Amygdala (tissue), 56 donors: ENCODE measurements at places on chromosomes 5 and 9.

GRCh38 chr5:156137071-156137869 is 189.7 kb upstream of the SGCD start:
- no peak for DNase-seq

GRCh38 chr5:126360467-126360866 is 62.7 kb upstream of the GRAMD2B start:
- DNase-seq, result no peak

- DNase-seq, result no peak
These were observed 61.7 kb downstream of the GLRA1 start for GRCh38 chr5:151862811-151863472.

GRCh38 chr9:87554976-87555375 is 57.3 kb downstream of the DAPK1 start:
- DNase-seq, result no peak

- DNase-seq, result no peak
These were observed 253.0 kb downstream of the EPB41L4A start for GRCh38 chr5:112165897-112166737.

GRCh38 chr9:88925481-88925880 is 65.8 kb upstream of the S1PR3 start:
- DNase-seq, result no peak

DNA sequence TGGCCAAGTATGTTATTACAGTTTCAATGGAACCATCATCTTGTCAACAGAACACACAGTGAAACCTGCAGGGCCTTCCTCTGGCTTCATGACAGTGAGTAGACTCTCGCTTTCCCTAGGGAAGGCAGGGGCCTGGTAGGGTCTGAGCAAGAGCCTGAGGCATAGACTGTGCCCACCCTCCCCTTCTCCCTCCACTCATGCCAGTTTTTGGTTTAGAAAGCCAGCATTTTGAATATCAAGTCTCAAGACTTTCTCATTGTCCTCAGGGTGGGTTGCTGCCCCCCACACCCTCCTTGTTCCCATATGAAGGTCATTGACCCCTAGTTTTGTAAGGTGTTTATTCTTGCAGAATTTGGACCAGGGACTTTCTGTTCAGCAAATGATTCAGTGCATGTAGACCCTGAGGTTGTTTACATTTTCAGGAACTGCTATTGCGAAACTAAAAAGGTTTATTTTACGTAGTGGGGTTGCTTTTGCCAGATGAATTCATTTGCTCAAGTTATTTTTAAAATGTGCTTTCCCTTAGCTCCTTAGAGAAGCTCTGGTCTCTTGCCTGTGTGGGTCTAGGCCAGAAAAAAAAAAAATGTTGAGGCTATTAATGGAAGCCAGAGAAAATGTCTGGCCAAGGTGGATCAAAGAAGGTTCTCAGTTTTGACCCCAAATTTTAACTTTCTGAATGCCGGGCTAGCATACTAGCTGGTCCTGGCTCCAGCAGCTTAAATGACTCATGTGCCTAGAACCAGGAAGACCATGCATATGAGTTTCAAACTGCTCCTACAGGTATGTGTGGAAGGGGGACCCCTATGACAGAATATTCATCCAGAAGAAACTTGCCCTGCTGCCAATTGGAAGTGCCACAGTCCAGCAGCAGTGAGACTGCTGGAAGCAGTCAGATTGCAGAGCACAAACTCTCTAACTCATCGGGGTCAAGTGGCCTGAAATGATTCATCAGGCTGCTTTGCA is 10.1 kb upstream of the MOB3B start:
- no peak for DNase-seq
